ENCODE measurements at places on chromosomes 3 and 15.
A peak's percentile ranks its signal among the peaks of the same experiment; 100 is the strongest.

GRCh38 chr3:15769256-15769915, 28.4 kb downstream of the ANKRD28 start:
- DNase-seq, result no peak

- peak; percentile 76 for DNase-seq
Measured at GRCh38 chr3:77348244-77348855, 308.5 kb downstream of the ROBO2 start.

DNA sequence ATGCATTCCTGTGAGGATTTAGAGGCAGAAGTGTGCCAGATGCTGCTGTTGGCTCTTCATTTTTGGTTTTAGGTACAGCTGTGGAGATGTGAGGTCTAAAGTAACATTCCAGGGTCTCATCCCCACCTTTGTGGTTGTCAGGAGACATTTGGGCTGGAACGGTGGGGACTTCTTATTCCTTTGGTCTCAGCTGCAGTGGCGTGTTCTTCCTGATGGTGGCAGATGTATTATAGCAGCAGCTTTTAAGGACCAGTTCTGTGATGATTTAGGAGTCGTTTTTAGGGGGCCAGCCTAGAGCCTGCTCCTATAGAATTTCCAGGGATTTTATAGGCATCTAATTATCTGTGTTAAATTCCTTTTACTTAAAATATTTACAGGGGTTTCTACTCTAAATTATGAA, 221.0 kb upstream of the EOMES start:
- peak; percentile 64 for DNase-seq

DNA sequence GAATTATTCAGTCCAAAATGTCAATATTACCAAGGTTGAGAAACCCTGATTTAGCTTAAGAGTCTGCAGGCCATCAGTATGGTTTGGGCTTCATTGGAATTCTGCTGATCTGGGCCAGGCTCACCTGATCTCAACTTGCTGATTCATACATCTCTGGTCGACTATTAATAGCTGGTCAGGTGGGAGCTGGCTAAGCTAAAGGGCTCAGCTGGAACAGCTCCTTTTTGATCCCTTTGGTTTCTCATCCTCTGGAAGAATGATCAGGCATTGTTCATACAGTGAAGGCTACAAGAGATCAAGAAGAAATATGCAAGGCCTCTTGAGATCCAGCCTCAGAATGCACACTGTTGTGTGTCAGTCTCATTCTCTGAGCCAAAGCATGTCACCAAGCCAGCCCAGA, 123.3 kb upstream of the MME start:
- DNase-seq, result no peak

GRCh38 chr3:195803289-195803908, 8.3 kb downstream of the MUC4 start:
- DNase-seq, result no peak

DNA sequence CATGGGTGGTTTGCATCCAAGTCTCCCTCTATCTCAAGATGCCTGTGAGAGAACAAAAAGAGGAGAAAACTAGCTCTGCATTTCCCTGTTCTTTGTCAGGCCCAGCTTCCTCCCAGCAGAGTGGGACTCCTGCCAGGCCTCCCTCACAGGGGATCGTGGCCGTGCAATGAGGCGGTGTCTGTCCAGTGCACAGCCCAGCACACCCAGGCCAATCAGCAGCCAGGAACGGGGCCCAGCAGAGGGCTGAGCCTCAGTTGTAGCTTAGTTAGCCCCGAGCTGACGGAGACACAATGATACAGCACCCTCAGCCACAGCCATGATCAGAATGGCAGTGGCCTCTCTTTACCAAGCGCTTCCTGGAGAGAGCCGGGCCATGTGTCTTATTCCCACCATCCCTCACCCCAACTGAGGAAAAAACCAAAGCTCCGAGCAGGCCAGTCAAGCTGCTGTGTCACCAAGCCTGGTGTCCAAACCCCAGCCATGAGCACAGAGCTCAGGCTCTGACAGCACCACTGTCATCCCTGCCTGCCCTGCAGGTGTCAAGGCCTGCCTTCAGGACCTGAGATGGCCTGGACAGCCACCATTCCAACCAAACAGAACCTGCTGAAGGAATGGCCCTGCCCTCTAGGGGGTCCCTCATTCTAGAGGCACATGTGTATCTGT, 71.1 kb downstream of the DNAJB8 start:
- no peak for DNase-seq

- DNase-seq, result no peak
Measured at GRCh38 chr3:188472336-188472735, 318.4 kb downstream of the LPP start.

DNA sequence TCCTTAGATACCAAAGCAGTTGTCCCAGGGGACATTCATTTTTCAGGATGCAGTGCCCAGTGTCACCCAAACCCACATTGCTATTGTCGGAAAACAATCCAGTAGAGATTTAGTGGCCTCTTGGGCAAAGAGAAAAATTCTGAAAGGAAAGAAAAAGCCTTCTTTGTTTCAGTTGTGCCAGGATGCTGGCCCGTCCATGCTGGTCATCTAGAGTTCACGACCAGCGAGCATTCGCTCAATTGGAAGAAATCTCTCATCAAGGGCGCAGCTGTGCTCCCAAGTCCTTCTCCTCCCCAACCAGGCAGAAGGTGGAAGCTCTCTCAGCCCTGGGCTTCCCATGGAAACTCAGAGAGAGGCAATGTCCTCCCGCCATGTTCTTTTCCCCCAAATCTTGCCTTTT, 123.7 kb downstream of the MTHFS start:
- DNase-seq, result no peak

- no peak for DNase-seq
Measured at GRCh38 chr3:139448104-139448503, 28.2 kb downstream of the RBP2 start.

- no peak for DNase-seq
Measured at GRCh38 chr3:183554377-183554776, 1.1 kb downstream of the KLHL6 start.

DNA sequence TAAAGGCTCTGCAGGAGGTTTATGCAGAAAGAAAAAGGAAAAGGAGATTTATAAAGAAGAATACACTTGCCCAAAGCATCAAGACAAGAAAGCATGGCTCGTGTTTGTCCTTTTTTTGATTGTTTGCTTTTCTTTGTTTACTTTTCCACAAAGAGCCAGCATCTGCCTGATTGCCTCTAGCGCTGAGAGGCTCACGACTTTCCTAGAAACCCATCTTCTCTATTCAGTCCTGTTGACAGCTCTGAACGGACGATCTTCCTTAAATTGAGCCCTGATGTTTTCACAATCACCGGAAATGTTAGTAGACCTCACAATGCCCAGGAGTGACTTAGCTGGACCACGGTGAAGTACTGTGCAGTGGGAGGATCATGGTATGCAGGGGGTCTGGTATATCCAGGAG, 12.4 kb downstream of the GP5 start:
- no peak for DNase-seq

- DNase-seq, result no peak
Measured at GRCh38 chr3:169954142-169954756, 12.4 kb upstream of the SEC62 start.

DNA sequence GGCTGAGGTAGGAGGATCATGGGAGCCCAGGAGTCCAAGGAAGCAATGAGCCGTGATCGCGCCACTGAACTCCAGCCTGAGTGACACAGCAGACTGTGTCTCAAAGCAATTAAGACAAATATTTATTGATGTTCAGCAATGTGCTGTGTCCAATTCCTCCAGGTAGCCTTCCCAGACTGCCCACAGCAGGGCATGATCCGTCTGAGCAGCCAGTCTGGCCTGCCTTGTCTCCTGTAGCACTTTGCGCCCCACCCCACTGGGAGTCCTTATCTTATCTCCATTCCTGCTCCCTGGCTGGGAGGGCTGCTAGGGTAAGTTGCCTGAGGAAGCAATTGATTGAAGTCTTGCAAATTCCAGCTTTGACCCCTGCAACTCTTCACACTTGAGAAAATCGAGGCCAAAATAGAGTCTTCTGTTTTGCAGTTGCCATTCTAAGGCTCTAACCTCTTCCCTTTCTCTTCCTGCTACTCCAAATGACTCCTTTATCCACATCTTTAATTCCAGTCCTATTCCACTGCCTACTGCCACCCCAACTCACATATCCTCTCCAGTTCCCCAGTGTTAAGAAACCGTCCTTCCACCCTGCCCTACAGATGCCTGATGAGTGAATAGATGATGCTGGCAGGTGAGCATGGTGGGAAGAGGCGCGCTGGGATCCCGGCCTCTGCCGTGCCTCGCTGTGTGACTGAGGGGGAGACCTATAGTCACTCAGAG, 26.9 kb upstream of the LCTL start:
- DNase-seq, result no peak

- no peak for DNase-seq
Measured at GRCh38 chr3:63514678-63515077, 137.8 kb upstream of the SNTN start.

DNA sequence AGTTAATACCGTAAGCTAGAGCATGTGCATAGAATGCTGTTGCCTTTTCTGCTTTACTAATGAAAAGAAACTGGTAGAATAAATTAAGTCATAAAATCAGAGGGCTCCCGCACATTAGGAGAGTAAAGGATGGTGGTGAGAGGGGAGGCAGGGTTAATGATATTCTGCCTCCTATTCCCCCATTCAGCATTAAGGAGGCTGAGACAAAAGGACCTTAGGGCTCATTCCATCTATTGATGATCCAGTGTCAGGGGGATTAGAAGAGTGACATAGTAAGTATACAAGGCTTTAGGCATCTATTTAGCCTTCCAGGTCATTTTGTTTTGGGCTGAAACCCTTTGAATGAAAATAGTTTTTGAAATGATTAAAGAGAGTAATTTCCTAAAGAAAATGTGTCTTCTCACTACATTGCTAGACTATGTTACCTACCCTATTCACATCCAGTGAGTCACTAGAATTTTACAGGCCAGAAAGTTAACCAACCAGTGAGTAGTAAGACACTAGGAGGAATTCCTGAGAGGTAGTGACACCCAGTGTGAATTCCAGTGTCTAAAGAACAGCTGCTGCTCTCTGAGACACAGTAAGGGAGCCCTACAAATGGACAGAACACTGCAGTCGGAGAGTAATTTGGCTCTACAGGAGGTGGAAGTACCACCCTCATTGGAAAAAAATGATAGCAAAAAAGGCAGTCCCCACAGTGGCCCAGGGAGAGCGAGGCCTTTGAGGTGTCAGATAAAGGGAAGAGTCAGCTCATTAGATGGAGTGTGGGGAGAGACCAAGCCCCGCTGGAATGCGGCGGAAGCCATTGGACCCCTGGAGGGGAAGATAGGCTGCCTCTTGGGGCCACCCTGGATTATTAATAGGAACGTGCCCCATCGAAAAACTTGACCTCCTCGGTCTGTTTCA, 67.6 kb downstream of the TUSC7 start:
- DNase-seq, result no peak

DNA sequence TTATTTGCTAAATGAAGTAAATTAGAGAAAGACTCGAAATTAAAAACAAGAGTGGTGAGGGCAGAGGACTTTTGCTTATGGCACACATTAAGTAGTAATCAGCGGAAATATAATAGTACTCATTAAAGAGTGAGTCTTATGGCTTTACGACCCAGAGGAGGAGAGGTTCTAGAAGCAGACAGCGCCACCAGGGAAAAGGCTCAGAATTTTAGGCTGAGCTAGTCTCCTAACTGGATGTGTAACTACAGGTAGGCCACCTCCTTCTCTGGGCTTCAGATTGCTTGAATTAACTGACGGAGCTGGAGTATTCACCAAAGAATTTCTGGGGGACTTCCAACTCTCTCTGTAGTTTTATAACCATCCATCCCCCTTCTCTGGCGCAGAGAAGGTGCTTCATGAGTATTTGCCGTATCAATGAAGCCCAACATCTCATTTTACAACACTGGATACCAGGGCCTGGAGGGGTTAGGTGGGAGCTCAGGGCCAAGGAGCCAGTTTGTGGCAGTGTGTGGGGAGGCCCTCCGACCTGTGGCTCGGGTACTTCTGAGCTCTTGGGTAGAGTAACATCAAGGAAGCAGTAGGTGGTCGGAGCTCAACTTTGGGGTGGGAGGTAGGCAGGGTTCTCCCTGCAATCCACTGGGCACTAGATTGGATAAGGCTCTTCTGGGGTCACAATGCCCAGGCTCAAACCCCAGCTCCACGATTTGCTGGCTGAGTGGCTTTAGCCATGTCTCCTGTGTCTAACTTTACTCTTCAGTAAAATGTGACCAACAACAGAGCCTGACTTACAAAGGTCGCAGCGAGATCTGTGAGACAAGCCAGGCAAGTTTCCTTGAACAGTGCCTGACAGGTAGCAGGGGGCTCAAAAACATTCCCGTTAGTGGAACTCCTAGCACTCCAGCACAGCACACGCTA, 1.1 kb downstream of the CHCHD4 start:
- DNase-seq, result no peak

GRCh38 chr3:114496874-114497273, 203.0 kb downstream of the TIGIT start:
- DNase-seq, result no peak

All from H9 (cell line).